ENCODE measurements at places on chromosomes 4 and X. TPM values are rescaled to one million over a fixed set of nuclear protein-coding genes. Genes with fewer than 3 reads are reported as not detected.

PIR gene
- 2.9 TPM for total RNA-seq

DNA sequence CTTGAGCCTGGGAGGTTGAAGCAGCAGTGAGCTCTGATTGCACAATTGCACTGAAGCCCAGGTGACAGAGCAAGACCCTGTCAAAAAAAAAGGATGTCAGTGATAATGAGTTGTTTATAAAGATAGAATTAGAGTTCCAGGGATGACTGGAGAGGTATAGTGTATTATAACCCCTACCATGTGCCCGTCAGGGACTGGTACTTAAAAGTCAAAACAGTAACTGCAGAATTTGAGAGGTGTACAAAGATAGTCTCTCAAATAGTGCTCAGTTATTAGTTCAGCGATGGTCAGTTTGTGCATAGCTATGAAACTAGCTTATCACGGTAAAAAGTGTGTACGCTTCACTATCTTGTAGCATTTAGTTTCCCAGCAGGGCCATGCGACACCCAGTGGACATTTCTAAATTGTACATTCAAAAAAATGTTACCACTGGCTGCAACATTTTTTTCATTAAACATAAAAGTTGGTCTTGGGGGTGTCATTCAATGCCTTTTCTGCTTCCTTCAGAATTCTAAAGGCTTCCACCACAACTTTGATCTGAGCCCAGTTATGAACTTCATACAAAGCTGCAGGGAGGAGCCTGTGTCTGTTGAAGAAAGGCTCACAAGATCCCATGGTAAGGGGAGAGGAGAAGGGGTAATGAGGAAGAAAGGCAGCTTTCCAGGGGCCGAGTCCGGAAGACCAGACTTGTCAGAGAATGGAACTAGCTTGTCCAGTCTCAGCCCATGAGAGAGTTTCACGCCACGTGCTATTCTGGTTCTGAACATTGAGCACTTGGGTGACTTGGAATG lies 9.2 kb upstream of the GYG2 start:
- no peak for DNase-seq

DNA sequence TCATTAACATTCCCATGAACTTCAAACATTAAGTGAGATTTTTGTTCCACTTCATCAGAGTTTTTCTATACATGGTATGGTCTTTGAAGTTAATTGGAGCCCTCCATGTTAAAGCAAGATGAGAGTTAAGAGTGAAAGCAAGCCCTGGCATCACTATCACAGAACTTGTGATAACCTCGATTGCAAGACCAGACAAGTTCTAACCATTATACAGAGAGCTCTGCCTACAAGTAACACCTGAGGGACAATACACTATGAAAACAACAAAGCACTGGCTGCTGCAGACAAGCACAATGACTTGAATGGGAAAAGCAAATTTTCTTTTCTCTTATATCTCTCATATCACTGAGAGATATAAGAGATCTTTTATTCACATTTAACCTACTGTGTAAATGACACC lies 126.6 kb upstream of the GYPA start:
- no peak for DNase-seq

GRCh38 chrX:148995661-148996060 lies 495.2 kb downstream of the AFF2 start:
- DNase-seq: no peak

DNA sequence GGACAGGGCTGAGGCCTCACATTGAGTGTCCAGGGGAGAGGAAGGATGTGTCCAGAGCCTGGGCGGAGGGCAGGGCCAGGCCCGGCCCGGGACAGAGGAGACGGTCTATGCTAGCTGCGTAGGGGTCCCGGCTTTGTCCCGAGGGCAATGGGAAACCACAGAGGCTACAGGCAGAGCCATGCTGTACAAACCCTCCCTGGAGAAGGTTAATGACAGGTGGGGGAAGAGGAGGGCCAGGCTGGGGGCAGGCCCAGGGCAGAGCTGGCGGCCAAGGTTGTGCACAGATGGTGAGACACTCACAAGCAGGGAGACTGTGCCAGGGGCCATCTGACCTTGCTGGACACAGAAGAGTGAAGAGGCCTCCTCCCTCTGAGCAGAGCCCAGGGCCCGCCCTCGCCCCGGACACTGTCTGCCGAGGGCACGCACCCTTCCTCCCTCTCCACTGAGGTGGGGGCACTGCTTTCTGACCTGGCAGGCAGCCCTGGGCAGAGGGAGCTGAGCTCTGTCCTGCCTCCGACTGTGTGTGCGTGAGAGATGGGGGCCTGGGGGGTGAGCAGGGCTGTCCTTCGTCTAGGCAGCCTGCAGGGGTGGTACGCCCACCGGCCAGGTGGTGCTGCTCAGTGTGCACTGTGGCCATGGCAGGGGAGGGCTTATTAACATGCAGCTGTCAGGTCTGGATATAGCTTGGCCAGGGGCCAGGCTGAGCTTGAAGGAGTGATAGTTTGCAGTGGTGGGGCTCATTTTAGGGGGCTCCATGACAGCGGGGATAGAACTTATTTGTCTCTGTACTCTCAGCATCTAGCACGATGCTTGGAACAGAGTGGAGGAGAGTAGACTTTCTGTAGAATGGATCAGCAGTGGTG lies 75.7 kb upstream of the LRPAP1 start:
- no peak for DNase-seq

C4orf36 gene
- not detected for total RNA-seq

Data from uterus (tissue), 4 donors.